ENCODE measurements at places on chromosomes 4 and X.

DNA sequence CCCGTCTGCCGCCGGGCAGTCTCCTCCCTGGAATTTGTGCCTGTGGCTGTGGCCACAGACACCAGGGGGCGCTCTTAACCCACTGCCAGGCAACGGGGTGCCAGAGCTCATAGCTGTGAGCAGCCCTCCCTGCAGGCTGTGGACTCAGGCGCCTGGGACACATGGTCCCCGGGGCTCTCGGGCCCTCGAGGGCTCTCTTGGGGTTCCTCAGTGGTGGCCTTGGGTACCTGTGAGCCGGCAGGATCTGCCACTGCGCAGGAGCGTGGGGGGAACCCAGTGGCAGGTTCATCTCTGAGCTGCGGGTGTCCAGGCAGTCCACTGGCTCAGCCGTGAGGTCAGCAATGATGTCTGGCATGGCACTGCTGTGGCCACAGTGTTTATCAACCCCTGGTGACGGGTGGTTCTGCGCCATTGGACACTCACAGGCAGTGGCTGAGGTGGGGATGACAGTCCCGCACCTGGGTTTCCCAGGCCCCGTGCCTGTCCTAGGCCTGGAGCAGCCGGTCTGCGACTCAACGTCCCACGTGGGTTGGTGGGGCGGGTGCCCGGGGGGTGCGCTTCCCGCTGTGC, 37.2 kb downstream of the PCGF3 start:
- DNase-seq, result peak; percentile 72

- DNase-seq, result no peak
Measured at GRCh38 chr4:22712529-22712928, 19.8 kb downstream of the GBA3 start.

GRCh38 chr4:109436504-109436903, 2.9 kb downstream of the SEC24B start:
- DNase-seq, result no peak

- DNase-seq, result no peak
Measured at GRCh38 chr4:186727977-186728519, 4.4 kb upstream of the FAT1 start.
